ENCODE measurements at places on chromosomes 13 and 19.

GRCh38 chr13:80473695-80474094, 132.8 kb upstream of the SPRY2 start:
- H3K27me3 ChIP-seq: peaks cover 8% of the 10 kb centered on the region
- DNase-seq: no peak
- peaks cover 4% of the 10 kb centered on the region for H3K36me3 ChIP-seq
- H3K4me3 ChIP-seq: no peak overlapping the region
- peaks cover 25% of the 10 kb centered on the region for H3K4me1 ChIP-seq

- no peak for DNase-seq
- H3K4me3 ChIP-seq: no peak overlapping the region
- no peaks in the 10 kb centered on the region for H3K36me3 ChIP-seq
- H3K27ac ChIP-seq: no peak overlapping the region
- no peaks in the 10 kb centered on the region for H3K27me3 ChIP-seq
- H3K4me1 ChIP-seq: peaks cover 21% of the 10 kb centered on the region
These were observed 35.6 kb downstream of the ATP11A start for GRCh38 chr13:112725346-112726015.

DNA sequence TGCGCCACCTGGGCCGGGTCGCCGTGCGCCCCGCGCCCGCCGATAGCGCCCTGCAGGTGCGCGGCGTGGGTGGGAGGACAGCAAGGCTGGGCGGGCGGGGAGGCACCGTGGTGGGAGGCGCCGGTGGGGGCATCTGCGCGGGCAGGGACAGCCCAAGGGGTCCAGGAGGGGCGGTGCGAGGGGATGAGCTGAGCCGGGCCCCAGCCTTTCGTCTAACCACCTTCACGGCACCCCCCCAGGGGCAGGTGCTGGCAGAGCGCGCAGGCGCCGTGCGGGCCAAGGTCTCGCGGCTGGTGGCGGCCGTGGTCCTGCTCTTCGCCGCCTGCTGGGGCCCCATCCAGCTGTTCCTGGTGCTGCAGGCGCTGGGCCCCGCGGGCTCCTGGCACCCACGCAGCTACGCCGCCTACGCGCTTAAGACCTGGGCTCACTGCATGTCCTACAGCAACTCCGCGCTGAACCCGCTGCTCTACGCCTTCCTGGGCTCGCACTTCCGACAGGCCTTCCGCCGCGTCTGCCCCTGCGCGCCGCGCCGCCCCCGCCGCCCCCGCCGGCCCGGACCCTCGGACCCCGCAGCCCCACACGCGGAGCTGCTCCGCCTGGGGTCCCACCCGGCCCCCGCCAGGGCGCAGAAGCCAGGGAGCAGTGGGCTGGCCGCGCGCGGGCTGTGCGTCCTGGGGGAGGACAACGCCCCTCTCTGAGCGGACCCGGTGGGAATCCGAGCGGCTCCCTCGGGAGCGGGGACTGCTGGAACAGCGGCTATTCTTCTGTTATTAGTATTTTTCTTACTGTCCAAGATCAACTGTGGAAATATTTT, 3.1 kb downstream of the KISS1R start:
- no peaks in the 10 kb centered on the region for H3K36me3 ChIP-seq
- DNase-seq: no peak
- peak overlapping the region; percentile 82 for H3K4me3 ChIP-seq
- H3K27ac ChIP-seq: no peak overlapping the region
- H3K27me3 ChIP-seq: peaks cover 15% of the 10 kb centered on the region

GRCh38 chr13:111048387-111048786, 66.7 kb upstream of the ARHGEF7 start:
- no peak for DNase-seq
- no peaks in the 10 kb centered on the region for H3K36me3 ChIP-seq
- no peaks in the 10 kb centered on the region for H3K4me1 ChIP-seq
- no peak overlapping the region for H3K4me3 ChIP-seq

- no peak overlapping the region for H3K4me3 ChIP-seq
- no peaks in the 10 kb centered on the region for H3K4me1 ChIP-seq
- no peak overlapping the region for H3K27ac ChIP-seq
- no peak for DNase-seq
- no peaks in the 10 kb centered on the region for H3K36me3 ChIP-seq
These were observed 1591.5 kb downstream of the PCDH9 start for GRCh38 chr13:65638572-65639168.

DNA sequence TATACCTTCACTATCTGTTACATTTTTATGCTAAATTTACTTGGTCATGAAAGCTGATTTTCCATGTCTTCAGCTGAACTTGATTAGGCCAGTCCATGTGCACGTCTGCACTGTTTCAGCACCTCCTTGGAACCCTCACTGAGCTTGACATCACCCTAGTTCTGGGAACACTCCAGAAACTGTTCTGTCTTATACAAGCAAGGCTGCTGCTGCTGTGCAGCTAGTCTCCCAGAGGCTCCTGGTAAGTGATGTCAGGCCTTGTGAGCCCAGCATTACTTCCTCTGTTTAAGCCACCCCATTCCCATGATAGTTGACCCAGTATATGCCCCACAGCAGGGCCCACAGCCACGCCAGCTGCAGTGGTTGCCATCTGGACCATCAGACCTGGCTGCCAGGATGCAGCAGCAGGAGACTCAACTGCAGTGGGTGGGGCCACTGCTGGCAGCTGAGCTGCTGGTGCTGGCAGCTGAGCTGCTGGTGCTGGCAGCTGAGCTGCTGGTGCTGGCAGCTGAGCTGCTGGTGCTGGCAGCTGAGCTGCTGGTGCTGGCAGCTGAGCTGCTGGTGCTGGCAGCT, 90.5 kb upstream of the AKAP11 start:
- no peak for DNase-seq
- H3K4me3 ChIP-seq: no peak overlapping the region
- peaks cover 7% of the 10 kb centered on the region for H3K36me3 ChIP-seq
- no peak overlapping the region for H3K27ac ChIP-seq

DNA sequence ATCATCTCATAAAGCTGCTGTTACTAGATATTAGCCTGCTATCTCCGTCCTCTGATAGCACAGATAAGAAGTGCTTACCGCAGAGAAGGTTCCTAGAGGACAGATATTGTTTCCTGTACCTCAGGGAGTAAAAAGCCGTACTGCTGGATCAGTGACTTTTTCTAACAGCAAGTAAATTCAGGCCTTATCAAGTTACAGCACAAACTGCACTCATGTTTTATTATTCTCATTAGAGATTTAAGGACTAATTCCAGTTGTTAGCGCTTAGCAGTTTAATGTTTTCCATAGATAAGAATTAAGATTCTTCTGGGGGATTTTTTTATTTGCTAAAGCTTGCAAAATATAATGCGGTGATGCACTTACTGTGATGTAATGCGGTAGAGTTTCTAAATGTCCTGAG, 119.0 kb upstream of the OBI1 start:
- H3K4me1 ChIP-seq: no peaks in the 10 kb centered on the region
- DNase-seq: no peak
- H3K27me3 ChIP-seq: no peaks in the 10 kb centered on the region
- no peaks in the 10 kb centered on the region for H3K36me3 ChIP-seq

GRCh38 chr19:35352448-35353304, 5.0 kb downstream of the FFAR1 start:
- peaks cover 20% of the 10 kb centered on the region for H3K4me1 ChIP-seq
- DNase-seq: peak; percentile 69
- H3K36me3 ChIP-seq: no peaks in the 10 kb centered on the region
- no peak overlapping the region for H3K4me3 ChIP-seq

DNA sequence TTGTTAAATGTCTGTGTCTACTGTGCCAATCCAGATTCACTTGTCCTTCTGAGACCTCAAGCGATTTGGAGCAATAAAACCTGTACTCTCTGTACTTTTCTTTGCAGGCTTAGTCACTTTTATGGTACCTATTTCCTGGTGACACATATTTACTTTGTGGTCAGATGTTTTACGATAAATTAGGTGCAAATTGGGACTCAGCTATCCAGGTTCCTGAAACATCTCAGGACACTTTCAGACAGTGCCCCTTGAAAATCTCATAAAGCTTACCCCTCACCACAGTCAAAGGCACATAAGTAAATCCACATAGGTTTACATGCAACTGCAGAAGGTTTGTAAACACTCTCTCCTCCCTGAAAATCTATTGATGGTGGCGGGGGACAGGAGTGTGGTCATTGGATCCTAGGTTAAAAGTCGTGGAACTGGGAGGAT, 438.8 kb downstream of the EFNB2 start:
- H3K36me3 ChIP-seq: no peaks in the 10 kb centered on the region
- DNase-seq: no peak
- H3K27me3 ChIP-seq: peaks cover 5% of the 10 kb centered on the region
- no peak overlapping the region for H3K4me3 ChIP-seq
- no peaks in the 10 kb centered on the region for H3K4me1 ChIP-seq

DNA sequence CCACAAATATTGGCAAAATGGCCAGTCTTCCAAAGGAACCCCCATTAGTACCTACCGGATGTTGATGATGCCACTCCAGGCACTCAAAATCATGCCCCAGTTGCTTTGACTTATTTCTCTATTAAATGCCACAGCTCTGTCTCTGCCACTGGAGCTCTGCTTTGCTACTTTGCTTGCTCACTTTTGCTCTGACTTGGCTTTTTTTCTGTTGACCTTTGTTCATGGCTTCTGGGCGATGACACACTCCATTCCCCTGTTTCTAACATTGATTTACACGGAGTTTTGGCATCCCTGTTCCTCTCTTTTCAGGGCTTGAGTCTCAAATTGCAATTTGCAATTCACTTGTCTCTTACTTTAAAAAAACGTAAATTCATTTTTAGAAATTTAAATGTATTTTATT, 217.1 kb upstream of the SPRY2 start:
- no peaks in the 10 kb centered on the region for H3K27me3 ChIP-seq
- peaks cover 16% of the 10 kb centered on the region for H3K4me1 ChIP-seq
- H3K4me3 ChIP-seq: no peak overlapping the region
- H3K27ac ChIP-seq: no peak overlapping the region

DNA sequence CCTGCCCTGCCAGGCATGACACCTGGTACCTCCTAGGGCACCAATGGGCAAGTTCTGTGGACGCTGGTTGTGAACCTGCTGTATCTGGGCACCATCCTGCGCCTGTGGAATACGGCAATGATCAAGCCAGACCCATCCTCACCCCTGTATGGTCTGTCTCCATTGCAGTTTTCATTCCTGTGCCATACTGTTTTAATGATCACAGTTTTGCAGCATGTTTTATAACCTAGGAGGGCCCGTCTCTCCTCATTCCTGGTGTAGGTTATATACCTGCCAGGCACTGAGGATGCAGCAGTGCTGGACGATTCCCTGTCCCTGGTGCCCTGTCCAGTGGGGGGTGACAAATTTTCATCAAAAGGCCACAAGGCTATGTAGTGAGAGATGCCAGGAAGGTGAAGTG, 5.6 kb downstream of the TBC1D17 start:
- H3K27ac ChIP-seq: no peak overlapping the region
- peaks cover 11% of the 10 kb centered on the region for H3K4me1 ChIP-seq
- H3K4me3 ChIP-seq: no peak overlapping the region
- DNase-seq: no peak
- H3K27me3 ChIP-seq: peaks cover 2% of the 10 kb centered on the region

- no peak overlapping the region for H3K27ac ChIP-seq
- H3K4me1 ChIP-seq: no peaks in the 10 kb centered on the region
- DNase-seq: no peak
- peaks cover 1% of the 10 kb centered on the region for H3K27me3 ChIP-seq
These were observed 129.3 kb upstream of the SPACA7 start for GRCh38 chr13:112246731-112247470.

Data from immature natural killer cell (primary cell).